ENCODE measurements at places on chromosomes 3 and 15. TPM values are rescaled to one million over a fixed set of nuclear protein-coding genes. Genes with fewer than 3 reads are reported as not detected.
A peak's percentile ranks its signal among the peaks of the same experiment; 100 is the strongest.

Gene CHL1
- not detected for total RNA-seq

Gene DCBLD2
- 2.3 TPM for total RNA-seq

Gene BUB1B
- total RNA-seq, result 71.0 TPM

Gene ADAMTS17
- 0.83 TPM for total RNA-seq

Gene CPNE9
- 0.93 TPM for total RNA-seq

GRCh38 chr3:78077178-78077577 lies 1037.3 kb downstream of the ROBO2 start:
- DNase-seq, result no peak

DNA sequence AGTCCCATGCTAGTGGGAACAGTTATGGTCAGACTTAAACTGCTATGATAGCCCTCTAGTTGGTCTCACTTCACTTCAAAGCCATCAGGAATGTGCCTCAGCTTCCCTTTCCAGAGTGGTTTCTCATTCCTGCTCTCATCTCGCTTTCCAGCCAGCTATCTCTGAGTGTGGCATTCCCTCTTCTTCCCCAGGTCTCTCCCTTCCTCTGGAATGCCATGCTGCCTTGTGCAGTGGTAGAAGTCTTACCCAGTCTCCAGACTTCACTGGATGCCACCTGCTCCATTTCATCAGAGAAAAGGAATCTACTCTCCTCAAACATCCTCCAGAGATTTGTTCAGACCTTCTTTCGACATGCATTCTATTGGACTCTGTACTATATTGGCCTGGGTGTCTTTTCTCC lies 83.0 kb downstream of the AGBL1 start:
- DNase-seq, result no peak

DNA sequence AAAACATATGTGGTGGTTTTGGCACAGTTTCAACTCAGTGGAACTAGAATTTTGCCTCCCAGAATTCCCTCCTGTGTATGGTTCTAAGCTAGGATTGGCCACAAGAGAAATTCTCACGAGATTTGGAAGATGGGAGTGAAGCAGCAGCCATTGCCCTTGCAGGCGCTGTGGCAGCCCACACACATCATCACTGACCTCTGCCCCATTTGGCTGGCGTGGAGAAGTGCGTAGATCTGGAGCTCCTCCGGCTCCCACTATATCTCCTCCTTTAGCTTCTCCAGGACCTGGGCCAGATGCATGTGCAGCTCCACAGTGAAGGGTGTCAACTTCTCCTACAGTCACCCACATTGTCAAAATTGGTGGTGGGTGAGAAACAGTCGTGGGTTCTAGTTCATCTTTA lies 199.6 kb downstream of the EFHB start:
- DNase-seq, result no peak

GRCh38 chr3:126109146-126109879 lies 25.4 kb upstream of the SLC41A3 start:
- DNase-seq, result no peak

DNA sequence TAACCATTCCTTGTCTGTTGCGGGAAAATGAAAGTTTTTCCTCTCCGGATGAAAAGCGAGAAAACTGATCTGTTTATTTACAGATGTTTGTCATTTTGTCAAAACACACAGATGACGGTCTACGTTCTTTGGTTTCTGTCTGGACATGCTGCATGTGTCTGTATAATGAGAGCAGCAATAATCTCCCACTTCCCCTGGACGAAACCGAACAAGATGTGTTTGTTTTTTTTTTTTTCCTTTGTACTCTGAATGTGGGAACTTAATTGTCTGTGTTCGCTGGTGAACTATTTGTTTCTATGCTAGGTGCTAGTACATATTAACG lies 33.6 kb downstream of the PTPRG start:
- no peak for DNase-seq

DNA sequence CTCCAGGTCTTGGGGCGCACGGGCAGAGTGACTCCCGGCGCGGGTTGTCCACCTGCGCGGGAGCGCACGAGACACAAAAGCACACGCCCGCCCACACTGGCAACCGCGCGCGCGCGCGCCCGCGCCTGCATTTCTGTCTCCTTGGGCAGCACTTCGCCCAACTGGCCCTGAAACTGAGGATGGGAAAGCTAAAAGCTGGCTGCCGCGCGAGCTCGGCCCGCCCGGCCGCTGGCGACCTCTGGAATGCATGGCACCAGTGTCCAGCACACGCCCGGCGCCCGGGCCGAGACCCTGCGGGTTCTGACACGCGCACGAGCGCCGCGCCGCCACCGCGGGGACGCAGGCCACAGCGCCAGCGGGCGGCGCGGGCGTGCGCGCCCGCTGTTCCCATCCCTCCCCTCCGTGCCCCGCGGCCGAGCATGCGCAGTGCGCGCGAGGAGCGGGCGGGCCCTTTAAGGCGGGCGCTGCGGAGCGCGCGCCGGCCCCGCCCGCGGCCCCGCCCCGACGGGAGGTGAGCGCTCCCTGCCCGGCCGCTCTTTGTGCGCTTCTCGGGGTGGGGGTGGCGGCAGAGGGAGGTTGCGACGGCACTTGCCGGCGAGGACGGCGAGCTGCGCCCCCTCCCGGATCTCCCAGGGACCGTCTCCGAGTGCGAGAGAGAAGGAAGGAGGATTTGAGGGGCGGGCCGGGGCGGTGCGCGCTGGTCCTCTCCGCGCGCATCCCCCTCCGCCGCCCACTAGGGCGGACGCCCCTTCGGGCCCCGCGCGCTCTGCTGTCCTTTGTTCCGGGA lies 1.0 kb upstream of the MEX3B start:
- peak; percentile 85 for DNase-seq

DNA sequence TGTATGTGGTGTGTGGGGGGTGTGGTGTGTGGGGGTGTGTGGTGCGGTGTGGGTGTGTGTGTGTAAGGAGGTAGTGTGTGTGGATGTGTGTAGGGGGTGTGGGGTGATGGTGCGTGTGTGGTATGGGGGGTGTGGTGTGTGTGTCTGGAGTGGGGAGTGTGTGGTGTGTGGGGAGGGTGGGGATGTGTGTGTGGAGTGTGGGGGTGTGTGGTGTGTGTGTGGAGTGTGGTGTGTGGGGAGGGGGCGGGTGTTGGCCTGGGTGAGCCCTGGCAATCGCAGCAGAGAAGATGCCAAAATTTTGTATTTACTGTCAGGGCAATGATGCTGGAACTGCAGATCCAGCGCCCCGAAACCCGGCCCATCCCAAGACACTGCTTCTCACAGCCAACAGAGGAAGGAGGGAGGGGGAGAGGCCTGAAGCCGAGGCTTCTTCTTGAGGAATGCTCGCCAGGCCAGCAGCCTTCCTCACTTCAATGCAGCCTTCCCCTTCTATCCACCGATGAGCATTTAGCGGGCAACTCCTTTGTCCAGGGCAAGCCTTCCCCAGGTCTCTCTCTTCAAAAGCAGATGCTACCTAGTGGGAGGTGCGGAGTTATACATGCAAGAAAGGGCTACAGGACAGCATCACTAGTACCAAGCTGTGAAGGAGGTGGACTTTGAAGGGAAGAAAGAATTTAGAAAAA lies 11.9 kb upstream of the SRP14 start:
- DNase-seq, result no peak

Data from activated T-helper 1 cell treated with anti-CD3 and anti-CD28 coated beads, Interleukin-12 subunit alpha, Interleukin-12 subunit beta, Interleukin-2, Interleukin-4 antibody, amounts not matched to agents 30 ng/mL and 10 ng/mL and 1 ng/mL, durations not matched to agents 14 hours and 24 hours and 36 hours (primary cell).